ENCODE measurements at places on chromosomes 13 and 19.

GRCh38 chr19:43799502-43800142 is 2.6 kb downstream of the LYPD5 start:
- DNase-seq, result peak; percentile 79

- DNase-seq, result no peak
Measured at GRCh38 chr13:64061649-64062048, 2646.0 kb upstream of the PCDH20 start.

DNA sequence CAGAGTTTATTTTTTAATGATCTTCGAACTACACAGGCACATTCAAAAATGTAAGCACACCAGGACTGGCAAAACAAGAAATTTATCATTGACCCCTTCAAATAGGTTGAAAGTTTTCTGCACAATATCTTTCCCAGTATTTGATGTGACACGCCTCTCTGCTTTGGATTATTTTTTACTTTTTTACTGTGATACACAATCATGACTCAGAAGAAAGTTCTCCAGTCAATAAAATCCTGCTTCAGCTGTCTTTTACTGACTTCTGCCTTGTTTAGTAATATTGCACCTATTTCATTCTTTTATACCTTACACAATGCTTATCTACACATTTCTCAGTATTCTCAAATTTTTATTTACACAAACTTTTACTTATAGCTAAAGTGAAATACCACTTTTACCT is 1750.4 kb downstream of the PCDH9 start:
- DNase-seq, result no peak

DNA sequence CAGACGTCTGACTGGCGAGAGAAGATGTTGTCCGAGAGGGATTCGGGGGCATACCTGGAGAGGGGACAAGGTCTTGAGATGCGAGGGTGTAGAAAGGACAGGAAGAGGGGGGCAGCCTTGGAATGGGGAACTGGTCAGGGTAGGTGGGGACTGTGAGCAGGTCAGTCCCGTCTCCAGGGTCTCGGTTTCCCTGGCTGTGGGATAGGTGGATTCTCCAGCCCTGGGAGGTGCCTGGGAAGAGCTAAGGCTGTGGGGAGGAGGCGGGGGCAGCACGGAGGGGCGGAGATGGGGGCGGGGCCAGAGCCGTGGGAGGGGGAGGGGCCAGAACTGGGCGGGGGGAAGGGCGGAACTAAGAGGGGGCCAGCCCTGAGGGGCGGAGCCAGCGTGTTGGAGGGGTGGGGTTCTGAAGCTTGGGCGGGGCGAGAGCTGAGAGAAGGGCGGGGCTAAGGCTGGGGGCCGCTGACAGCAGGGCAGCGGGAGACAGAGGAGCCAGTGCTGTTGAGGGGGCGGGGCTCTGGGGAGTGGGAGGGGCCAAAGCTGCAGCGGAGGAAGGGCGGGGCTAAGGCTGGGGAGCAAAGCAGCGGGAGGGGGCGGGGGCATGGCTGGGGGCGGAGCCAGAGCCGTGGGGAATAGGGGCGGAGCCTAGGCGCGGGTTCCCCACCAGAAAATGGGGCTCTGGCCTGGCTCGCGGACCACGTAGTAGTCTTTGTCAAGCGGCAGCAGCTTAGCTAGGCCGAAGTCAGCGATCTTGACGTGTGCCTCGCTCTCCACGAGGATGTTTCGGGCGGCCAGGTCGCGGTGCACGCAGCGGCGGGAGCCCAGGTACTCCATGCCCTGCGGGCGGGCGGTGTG is 9.5 kb upstream of the INSL3 start:
- peak; percentile 88 for DNase-seq

- no peak for DNase-seq
Measured at GRCh38 chr13:90534617-90535370, 812.7 kb upstream of the MIR17HG start.

DNA sequence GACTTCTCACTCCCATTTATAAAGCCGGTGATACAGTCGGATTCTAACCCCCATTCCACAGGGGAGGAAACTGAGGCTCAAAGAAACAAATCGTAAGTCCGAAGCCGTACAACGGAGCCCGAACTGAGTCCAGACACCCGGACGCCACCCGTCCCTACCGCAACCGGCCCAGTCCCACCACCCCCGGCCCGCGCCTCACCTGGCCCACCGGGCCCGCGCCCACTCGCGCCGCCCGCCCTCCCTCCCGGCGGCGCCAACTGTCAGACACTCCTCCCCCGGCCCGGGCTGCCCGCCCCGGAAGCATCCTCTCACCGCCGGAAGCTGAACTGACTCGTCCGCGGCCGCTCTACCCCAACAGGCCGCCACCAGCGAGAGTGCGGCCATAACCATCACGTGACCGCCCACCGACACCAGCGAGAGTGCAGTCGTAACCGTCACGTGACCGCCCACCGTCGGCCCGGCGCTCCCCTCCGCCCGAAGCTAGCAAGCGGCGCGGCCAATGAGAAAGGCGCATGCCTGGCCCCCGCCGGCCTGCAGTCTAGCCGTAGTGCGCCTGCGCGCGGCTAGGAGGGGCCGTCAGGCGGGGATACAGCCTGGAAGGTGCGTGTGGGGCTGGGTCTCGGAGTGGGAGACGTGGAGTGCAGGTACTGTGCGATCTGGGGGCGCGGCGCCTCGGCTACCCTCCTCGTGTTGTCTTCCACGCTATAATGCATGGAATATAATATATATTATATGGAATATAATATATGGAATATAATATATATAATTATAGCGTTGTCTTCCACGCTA is at the start of the genes C19orf47 and PLD3:
Gene C19orf47, minus strand, starts transcription at position 273 of the 789 bp plus-strand sequence. CDS start 6,540 bp downstream, outside the sequence.
Gene PLD3, plus strand, starts transcription at position 571 of the 789 bp plus-strand sequence. CDS start 17,789 bp downstream, outside the sequence.
- DNase-seq, result peak; percentile 100

GRCh38 chr13:42394711-42395085 is 122.7 kb downstream of the AKAP11 start:
- no peak for DNase-seq

DNA sequence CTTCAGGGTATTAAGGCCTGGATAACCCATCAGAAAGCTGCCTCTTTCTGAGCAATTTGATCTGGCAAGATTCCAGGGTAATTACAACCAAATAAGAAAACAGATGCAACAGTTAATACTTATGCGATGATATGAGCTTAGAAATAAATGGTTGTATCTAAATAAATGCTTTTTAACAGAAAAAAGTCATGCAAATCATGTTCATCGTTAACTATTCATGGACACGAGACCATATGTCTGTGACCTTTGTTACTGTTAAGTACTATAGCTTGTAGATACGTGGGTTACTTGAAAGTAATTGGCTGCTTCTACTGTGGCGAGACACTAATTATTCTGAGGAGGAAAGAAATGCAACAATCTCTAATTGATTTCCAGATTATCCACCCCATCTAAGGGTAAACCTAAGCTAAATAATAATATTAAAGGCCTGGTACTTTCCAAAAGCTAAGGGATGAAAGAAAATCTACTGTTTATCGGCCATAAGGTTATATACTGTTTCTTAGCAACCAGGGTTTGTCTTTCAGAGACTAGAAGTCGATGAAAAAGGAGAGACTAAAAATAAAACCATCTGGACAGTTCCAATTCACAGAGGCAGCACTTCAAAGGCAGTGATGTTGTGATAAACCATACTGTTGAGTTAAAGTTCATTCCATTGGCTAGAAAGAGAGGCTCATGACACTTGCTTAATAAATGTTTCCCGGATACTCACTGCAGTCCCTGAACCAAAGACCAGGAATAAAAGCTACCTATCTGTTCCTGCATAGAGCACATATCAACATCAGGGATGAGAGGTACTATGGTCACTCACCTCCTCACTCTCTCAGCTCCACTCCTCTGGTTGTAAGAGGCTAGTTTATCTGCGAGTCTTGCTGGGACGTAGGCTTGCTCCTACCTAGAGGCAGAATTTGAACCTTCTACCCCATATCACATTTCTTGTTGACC is 1.5 kb downstream of the EPSTI1 start:
- DNase-seq, result no peak

GRCh38 chr13:39362652-39363381 is 240.2 kb downstream of the LHFPL6 start:
- no peak for DNase-seq

GRCh38 chr13:23753458-23753857 is 135.7 kb downstream of the MIPEP start:
- DNase-seq, result no peak

GRCh38 chr13:57925751-57926150 is 294.2 kb downstream of the PCDH17 start:
- no peak for DNase-seq

- no peak for DNase-seq
Measured at GRCh38 chr13:98182589-98182988, 5.5 kb upstream of the RNF113B start.

- peak; percentile 64 for DNase-seq
Measured at GRCh38 chr19:43651758-43652545, 12.3 kb upstream of the CADM4 start.

DNA sequence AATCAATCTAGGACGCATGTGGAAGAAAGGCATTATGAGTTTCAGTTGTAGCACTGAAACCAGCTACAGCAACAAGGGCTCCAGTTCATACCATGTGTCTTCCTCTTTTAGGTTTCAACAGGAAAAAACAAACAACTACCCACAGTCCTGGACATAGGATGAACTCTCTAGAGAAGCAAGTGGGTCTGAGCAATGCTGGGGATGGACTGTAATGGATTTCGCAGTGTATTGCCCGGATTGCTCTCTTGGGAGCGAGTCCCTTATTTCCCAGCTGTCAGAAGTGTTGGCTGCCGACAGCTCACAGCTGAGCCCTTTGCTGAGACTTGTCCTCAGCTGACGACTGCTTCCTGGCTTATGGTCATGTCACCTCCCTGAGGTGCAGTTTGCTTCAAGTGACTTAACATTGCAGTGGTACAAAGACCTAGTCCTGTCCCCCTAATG is 12.1 kb upstream of the MYCBP2 start:
- DNase-seq, result no peak

GRCh38 chr19:1896508-1896907 is 8.7 kb upstream of the ADAT3 start:
- no peak for DNase-seq

- no peak for DNase-seq
Measured at GRCh38 chr13:102699504-102699903, 4.7 kb upstream of the METTL21C start.

- DNase-seq, result no peak
Measured at GRCh38 chr13:113841353-113841650, 22.6 kb downstream of the GAS6 start.

DNA sequence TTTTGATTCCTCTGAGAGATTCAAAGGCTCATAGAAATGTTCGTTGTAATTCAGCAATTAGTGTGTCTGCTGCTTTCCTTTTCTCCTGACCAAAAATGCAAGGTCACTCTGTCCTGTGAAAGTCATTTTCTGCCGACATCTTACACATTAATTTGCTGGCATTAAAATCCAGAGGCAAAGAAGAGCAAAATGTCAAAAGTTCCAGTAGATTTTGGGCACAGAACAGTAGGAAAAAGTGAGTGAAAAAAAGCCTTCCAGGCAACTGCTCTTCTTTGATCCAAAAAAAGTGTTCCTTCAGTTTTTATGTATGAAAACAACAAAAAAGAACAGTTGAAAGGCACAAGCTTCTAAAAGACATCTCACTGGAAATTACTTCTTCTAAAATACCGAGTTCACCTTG is 413.8 kb downstream of the FOXO1 start:
- no peak for DNase-seq

Measured in left colon (tissue), 2 donors.